8988T (cell line): ENCODE measurements at places on chromosomes 1 and 21.
A peak's percentile ranks its signal among the peaks of the same experiment; 100 is the strongest.

- DNase-seq: no peak
Observed at GRCh38 chr1:38775175-38775845, 84.3 kb downstream of the RRAGC start.

GRCh38 chr1:192489047-192489446 lies 86.5 kb upstream of the RGS1 start:
- DNase-seq: no peak

GRCh38 chr1:9482403-9482802 lies 56.9 kb upstream of the SLC25A33 start:
- no peak for DNase-seq

DNA sequence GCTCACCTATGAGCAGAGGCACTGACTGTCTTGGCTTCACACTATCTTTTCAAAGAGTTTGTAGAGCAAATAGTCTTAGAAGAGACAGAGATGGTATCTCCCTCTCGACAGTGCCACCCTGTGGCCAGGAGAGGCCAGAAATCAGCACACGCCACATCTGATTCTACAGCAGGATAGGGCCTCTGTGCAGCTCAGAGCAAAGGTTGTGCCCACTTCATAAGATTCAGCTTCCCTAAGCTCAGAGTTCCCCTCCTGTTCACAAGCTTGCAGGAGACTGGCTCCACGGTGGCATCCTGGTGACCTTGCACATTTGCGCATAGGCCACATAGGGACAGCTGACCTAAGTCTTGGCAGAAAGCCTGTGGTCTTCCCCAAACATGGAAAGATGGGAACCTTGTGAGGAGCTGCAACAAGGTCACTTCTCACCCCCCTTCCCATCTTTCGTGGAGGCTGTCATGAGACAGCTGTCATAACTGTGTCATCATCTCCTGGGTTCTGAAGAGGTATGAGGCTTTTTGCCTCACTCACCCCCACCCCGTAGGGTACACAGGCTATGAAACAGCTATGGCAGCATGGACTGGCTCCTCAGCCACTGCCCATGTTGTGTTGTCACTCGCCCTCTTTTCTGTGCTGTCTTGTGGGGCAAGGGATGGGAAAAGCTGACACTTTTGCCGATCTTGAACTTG lies 3.0 kb downstream of the ITLN2 start:
- peak; percentile 58 for DNase-seq

DNA sequence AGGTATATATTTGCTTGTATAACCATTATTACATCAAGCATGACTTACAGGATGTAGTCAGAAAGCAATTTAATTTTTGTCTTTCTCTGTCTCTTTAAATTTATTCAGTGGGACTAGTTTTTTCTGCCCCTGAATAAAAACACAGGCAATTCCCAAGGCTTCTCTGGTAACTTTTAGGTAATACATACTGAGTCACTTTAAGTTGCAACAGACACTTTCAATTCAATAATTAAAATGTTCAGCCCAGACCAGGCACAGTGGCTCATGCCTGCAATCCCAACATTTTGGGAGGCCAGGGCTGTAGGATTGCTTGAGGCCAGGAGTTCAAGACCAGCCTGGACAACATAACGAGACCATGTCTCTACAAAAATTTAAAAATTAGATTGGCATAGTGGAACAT lies 12.3 kb downstream of the SLC44A3 start:
- DNase-seq: no peak

DNA sequence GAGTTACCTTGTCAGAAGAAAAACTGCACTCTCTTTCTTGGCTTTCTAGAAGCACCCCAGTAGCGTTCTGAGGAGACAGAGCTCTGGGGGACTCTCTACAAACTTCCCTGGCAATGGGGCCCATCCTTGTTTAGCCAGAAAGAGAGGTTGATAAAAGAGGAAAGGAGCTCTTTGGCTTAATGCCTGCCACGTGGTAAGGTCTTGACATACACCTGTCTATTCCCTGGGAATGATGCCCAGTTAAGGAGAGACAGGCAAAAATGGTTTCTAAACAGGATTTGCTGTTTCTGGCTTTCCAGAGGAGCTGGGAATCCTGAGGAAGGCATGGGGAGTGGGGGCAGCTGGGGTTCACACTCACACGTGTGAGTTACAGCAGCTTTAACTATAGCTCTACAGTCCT lies 30.2 kb upstream of the IL20 start:
- no peak for DNase-seq

DNA sequence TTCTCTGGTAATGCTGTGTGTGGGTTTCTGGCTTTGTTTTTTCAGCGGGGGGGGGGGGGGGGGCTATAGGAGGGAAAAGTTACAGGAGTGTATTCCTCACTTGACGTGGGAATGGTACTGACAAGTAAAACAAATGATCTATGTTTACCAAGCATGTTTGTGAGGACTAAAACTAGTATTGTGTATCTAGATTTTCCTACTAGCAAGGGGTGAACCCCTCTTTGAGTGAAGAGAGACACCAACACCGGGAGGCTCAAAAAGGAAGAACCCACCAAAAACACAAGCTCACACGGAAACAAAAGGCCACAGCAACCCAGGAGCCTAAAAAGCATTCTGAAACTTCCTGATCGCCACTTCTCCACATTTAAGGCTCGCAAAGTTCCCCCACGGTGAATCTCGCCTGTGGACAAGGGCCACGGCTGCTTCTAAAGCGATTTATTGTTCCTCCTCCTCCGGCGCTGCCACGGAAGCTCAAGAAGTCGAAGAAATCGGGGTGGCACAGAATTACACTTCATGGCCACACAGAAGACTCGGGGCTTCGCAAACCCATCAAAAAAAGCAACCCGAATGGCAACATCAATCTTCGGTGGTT lies 703 bp downstream of the PUM1 start:
- no peak for DNase-seq

DNA sequence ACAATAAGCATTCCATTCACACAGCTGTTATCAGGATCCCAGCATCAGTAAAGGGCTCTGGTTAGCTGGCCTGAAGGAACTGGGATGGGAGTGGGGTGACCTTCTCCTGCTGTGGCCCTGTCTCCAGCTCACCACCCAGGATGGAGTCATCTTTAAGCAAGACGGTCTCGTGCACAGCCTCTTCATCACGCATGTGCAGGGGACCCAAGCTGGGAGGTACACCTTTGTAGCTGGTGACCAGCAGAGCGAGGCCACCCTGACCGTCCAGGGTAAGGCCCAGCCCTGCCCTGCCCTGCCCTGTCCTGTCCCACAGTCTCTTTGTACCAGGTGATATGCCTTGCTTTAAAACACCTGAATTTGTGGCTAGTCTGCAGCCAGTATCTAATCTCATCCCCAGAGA lies 24.3 kb downstream of the IGFN1 start:
- no peak for DNase-seq

GRCh38 chr1:160905617-160905989 lies 20.6 kb upstream of the ITLN1 start:
- no peak for DNase-seq

DNA sequence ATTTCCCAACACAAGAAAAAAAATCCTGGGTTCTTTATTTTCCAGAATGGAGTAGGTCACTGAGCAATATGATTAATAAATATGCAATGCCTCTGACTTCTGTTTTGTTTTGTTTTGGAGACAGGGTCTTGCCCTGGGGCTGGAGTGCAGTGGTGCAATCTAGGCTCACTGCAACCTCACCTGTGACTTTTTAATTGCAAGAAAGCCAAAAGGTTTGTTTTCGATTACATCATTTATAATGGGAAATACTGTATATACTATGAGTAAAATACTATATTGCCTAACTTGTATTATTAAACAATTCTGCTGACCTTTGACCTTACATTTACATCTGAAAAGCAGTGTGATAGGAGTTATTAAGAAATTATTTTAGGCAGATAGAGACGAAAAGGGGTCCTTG lies 11.6 kb upstream of the CD46 start:
- no peak for DNase-seq

GRCh38 chr1:79303040-79303439 lies 296.5 kb upstream of the ADGRL4 start:
- no peak for DNase-seq

DNA sequence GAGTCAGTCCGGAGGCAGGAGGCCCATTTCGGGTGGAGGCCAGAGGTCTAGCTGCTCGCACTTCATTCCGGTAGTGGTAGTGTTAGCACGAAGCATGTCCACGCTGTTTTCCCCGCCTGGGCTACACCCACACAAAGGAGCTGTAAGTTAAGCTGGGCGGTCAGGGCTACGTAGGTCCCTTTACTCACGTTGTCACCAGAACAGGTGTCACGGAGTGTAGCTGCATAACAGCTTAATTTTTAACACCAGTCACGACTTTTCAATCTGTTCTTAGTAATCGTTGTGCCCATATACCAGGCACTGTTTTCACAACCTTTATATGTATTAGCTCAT lies 15.6 kb downstream of the HLX start:
- no peak for DNase-seq

GRCh38 chr1:198893141-198893540 lies 254.3 kb downstream of the PTPRC start:
- no peak for DNase-seq

DNA sequence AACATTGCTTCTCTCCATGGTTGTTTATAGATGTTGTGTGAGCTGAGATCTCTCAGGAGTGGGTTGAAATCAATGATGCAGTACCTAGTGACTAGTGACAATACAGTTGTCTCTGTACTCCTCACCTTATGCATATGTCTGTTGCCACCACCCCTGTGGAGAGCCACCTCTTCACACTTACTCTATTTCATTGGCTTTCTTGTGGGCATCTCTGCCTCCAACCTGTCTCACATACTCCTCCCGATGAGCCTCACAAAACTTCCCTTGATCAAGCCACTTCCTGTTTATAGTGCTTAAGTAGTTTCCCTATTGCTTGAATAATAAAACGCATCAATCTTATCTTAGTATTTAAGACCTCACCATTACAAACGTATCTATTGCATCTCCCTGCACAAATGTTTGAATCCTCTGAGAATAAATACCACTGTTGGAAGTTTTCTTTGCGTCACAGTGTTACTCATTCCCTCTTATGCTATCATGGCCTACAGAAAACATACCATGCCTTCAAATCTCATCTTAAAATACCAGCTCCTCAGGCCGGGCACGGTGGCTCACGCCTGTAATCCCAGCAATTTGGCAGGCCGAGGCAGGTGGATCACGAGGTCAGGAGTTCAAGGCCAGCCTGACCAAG lies 54.7 kb upstream of the GREM2 start:
- no peak for DNase-seq
